Stimulated activated CD8-positive, alpha-beta memory T cell treated with anti-CD3 and anti-CD28 coated beads, Interleukin-15, amount 100 ng/mL, for 1 hour (primary cell): ENCODE measurements at places on chromosomes 1 and 21.

DNA sequence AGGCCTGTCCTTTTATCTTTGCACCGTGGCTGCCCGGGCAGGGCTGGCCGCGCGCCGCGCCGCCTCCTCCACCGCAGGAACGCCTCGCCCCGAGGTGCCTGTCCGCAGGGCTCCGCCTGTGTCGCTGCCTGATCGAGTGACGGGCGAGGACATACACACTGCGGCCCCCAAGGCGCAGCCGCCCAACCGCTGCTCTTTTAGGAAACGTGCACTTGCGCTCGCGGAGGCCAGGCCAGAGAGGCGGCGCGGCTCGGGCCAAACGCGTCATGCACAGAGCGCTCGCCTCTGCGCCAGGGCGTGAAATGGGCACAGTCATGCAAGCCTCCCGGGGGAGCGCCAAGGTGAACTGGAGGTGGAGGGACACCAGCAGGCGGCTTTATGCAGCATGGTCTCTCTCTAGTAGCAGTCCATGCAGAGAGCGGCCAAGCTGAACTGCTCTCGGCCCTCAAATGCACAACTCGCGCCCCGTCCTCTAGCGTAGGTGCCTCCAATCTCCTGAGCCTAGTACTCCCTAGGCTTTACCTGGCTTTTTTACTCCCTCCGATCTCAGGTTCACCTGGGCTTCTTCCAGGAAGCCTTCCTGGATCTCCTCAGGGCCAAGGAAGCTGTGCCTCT lies 12.9 kb downstream of the TRABD2B start:
- DNase-seq, result no peak

DNA sequence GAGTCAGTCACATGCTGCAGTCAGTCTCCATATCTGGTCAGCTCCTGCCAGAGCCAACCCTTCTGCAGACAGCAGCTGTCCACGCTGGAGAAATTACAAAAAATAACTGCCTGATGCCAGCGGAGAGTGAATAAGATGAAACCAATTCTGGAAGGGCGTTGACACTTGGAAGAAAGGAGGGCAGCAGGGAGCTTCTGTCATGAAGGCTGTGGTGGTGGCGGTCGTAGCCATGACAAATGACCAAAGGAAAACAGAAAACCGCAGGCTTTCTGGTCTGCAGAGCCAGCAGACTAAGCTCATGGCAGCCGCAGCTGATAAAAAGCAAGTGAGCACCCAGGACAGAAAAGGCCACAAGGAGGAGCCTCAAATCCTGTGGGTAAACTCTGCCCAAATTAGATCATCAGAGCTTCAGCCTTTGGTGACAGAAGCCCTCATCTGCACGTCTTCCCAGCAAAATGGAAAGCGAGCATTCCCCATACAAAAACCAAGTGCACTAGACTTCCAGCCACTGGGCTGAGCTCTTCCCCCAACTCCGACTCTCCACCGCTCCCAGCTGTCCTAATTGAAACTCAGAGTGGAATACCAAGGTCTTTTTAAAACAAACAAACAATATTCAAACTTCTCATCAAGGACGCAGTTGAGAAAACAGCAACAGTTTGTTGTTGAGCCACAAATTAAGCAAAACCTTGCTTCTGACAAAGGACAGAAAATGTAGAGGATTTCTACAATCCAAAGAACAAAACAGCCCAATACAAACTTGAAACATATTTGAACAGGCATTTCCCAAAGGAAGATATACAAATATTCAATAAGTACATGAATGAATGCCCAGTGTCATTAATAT lies 28.7 kb downstream of the RSPH1 start:
- DNase-seq, result no peak

DNA sequence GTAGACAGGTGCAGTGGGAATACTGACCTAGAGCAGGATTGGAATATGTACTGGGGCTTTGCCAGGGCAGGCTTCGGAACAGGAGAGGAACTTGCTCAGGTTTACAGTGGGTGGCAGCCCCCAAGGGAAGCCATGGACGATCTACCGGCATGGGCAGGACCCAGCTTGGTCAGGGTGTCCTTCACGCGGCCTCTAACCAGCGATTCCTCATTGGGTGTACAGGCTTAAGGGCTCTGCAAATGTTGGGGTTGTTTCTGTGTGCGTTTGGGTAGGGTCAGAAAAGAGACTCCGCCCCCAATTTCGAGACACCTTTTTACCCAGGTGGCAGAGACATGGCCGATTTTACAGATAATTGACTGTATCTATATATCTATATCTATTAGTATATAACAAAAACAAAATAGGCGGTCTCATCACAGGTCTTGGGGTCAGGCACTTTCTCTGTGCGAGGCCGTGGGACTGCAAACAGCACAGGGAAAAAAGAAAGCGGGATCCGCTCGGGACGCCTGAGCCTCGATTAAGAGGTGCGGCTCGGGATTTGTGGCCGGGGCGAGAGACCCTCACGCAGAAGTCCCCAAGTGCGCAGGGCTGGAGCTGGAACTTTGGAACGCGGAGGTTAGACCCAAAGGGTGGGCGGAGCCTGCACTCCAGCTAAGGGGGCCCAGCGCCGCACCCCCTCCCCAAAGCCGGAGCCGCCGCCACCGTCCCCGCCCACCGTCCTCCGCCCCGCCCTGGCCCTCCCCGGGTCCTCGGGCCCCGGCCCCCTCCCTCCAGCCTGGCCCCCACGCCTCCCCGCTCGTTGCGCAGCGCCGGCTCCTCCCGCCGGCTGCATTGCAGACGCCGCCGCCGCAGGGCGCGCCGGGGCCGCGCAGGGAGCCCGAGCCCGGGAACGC lies 67.5 kb upstream of the VAMP3 start:
- DNase-seq, result no peak

DNA sequence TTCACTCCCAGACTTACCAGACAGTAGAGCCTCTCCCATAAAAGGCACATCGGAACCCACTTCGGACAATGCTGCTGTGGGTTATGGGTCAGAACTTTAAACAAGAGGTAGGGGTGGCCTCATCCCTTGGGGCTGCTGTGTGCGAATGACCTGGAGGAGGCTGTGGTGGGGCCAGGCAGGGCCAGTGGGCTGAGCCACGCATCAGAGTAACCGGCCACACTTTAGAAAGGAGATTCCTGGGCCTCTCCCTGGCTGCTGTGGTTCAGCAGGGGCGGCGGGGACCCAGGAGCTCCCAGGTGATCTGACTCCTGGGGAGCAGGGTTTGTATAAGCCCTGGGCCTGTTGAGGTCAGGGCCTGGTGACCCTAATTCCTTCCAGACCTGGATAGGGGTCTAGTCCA lies 110.2 kb upstream of the C1orf174 start:
- DNase-seq, result no peak
